ENCODE measurements at places on chromosomes 3 and 15.

- no peak for DNase-seq
These were observed 27.2 kb upstream of the PHLDB2 start for GRCh38 chr3:111831840-111832239.

- DNase-seq: no peak
These were observed 47.0 kb downstream of the PSMD6 start for GRCh38 chr3:63976161-63976871.

GRCh38 chr3:72816862-72817355 is 31.3 kb downstream of the SHQ1 start:
- no peak for DNase-seq

- DNase-seq: no peak
These were observed 171.4 kb downstream of the SSR3 start for GRCh38 chr3:156383441-156384025.

DNA sequence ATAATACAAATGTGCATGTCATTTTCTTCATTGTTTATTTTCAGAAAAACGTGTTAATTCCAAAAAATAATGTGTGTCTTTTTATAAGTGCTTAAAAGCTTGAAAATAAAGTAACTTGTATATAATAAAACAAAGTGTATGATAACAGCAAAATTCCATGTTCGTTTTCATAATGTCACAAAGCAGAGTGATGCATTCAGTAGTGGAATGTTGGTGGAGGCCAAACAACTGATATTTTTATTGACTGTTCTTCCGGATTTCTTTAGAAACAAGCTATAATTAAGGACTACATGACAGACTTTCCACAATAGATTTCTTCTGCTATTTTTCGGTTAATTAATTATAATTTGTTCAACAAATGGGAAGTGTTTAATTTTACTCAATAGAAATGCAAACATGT is 412.7 kb downstream of the GABRG3 start:
- DNase-seq: no peak

GRCh38 chr3:126549861-126550487 is 8.8 kb downstream of the C3orf22 start:
- DNase-seq: no peak

GRCh38 chr15:69804786-69805185 is 292.9 kb downstream of the TLE3 start:
- no peak for DNase-seq

DNA sequence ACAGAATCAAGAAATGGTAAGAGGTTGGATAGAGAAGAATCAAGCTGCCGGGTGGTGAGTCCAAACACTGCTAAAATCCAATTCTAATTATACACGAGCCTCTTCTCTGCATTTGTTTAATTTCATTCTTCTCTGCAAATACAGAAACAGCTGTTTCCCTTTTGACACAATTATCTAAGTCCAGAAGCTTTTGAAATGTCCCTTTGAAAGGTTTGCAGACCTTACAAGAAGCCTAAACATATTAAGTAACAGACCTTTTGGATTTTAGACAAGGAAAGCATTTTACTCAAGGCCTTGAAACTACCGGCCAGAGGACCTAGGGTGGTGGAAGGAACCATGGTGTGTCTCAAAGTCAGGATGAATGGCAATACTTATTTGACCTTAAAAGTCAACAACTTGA is 403.8 kb upstream of the ADAMTS9 start:
- no peak for DNase-seq

- DNase-seq: no peak
These were observed 14.4 kb upstream of the NOX5 start for GRCh38 chr15:69000091-69000490.

DNA sequence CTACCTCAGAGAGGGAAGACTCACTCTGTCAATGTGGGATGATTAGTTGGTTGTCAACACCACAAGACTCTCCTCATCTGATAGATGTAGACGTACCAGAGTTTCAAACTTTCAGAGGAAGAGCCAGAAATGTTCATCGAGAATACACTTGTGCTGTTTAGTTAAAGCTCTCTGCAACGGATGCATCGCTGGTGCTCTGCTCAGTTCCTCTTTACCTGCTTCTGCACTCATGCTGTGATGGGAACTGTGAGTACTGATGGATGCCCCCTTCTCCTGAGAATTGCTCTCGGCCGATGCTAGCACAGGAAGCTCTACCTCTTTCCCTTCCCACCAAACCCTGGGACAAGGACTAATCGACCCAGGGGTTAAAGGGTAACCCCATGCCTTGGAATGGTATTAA is 51.8 kb upstream of the CCDC54 start:
- DNase-seq: no peak

DNA sequence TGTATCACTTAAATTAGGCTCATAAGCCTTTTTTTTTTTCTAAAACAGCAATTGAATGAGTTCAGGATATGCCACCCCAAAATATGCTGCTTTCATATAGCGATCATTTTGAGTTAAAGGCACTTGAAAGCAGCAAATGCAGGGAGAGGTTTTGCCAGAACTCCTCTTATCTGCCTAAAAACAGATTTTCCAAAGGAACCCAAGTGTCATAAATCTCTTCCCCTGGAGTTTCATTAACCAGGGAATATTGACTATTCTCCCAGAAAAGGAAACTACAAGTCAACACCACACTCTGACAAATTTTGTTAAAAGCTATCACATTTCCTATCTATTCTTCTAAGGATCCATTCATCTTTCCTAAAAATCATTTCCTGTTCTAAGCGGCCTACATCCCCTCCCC is 11.3 kb downstream of the DNAAF4 start:
- DNase-seq: no peak

DNA sequence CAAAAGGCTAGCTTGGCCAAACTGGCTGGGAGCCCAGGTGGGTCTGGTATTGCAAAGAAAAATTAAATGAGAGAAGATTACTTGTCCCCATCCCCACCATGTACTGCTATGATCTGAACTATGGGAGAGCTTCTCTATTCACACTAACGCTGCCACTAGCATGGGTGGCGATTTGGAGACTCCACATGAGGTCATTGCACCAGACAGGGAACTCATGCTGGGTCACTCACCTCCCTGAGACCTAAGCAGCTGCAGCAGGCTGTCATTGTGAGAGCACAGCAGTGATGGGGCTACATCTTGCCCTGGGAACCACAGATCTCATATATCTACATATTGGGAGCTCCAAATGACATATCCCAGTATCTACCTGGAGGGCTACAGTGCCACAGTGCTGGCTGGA is 36.3 kb upstream of the NECTIN3 start:
- DNase-seq: no peak

DNA sequence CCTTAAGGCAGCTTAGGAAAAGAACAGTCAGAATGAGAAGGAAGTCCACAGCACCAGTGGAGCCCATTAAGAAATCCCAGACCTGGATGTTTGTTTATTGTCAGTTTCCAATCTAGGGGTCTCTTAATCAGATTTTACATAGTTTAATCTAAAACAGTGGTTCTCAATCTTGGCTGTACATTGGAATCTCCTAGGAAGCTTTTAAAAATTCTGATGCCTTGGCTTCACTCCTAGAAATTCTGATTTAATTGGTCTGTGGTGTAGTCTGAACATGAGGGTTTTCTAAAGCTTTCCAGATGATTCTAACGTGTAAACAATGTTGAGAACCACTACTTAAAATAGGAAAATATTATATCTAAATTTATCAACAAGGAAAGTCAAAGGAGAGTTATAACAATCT is 56.6 kb upstream of the SPRED1 start:
- DNase-seq: no peak

DNA sequence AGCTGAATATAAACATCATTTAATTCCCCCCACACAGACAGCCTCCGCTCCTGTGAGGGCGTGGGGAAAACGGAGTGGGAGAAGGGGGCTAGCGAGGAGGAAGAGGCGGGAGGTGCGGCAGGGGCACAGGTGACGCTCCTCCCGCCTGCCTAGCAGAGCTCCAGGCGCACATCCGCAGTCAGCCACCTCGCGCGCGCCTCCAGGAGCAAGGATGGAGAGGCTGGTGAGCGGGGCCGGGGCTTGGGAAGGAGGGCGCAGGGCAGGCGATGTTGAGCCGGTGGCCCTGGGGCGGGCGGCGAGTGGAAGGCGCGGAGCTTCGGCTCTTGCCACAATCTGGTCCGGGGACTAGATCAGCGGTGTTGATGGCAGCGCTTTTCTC is at the start of gene CD200:
Gene CD200, plus strand, starts transcription at position 155 of the 379 bp plus-strand sequence. Its CDS starts 57 bp downstream, at position 212.
- DNase-seq: peak; percentile 57

Measured in stimulated activated CD4-positive, alpha-beta T cell treated with anti-CD3 and anti-CD28 coated beads, Interleukin-4, amount 100 ng/mL, for 48 hours (primary cell).